ENCODE measurements at places on chromosomes 2 and 18.

- no peak for DNase-seq
Observed at GRCh38 chr18:25825979-25826776, 264.2 kb downstream of the SS18 start.

DNA sequence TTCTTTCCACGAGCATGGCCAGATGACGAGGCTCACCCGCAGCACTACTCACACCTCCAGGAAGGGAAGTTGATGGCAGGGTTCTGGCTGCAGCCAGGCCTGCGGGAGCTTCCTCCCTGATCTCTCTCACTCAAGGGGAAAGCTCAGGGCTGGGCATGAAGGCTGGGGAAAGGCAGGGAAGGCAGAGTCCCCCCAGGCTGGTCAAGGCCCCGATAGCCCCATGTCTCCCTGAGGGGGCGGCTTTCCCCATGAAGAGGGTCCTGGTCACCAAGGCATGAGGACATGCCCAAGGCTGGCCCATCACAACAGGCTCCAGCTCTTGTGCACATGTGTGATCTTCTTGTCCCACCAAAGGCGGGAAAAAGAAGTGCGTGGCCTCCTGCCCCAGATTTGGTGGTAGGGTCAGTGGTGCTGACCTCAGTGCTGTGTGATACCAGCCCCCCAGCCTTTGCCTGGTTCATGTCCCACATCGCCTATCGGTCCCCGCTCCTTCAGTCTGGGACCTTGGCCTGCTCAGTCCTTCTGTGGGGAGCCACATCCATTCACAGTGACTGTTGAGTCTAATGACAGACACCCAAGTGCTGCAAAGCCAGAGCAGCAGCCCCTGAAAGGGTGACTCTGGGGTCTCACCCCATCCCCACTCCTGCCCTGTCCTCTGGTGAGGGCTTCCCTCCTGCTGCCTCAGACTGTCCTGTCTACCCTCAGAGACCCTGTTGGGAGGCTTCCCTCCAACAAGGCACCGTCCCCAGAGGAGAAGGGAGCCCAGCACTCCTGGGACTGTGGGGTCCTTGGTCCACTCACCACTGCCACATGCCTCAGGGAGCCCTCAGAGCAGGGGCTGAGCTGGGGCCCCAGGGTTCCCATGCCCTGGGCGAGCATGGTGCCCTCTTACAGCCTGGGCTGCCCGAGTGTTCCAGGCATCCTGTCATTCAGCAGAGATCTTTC is 49.8 kb upstream of the ALPP start:
- no peak for DNase-seq

DNA sequence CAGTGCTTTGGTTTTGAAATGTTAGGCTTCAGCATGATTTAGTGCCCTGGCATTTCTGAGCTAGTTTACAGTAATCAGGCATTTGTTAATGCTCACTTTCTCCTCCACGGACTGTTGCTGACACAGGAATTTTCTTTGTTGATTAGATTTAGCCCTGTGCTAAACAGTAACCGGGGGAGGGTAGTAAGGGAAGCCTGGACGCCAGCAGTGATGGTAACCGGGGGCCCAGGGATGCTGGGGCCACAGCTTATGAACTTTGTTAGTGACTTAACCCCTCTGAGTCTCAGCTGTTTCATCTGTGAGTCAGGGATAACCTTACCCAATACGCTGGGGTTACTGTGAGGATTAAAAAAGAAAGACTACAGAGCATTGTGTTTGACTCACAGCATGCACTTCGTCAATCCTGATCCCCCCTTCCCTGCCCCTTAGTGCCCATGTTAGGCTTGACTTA is 33.5 kb downstream of the KLHL29 start:
- DNase-seq: no peak

GRCh38 chr2:73385123-73385503 is 523 bp upstream of the ALMS1 start:
- no peak for DNase-seq

DNA sequence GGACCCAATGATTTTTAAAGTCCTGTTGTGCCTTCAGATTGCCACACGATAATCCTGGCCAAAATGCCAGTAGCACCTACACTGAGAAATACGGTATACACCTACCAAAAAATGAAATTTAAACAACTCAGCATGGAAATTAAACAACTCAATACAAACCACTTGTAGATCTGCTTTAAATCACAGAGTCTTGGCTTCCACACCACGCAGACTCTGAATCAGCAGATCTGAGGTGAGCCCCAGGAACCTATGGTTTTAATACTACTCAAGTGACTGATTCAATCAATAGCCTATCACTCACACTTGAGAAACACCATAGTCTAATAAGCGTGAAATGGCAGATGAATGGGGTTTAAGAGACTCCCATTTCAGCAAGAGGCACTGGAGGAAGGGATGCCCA is 46.9 kb downstream of the MAP4K3 start:
- DNase-seq: no peak

- DNase-seq: no peak
Observed at GRCh38 chr2:117613101-117613500, 201.4 kb upstream of the DDX18 start.

GRCh38 chr18:31447530-31448191 is at the start of gene DSG3:
Gene DSG3 (plus strand): TSS chr18:31447741. CDS start chr18:31447878, 137 bp downstream.
- DNase-seq: no peak

- DNase-seq: no peak
Observed at GRCh38 chr2:121211689-121212151, 73.3 kb downstream of the TFCP2L1 start.

DNA sequence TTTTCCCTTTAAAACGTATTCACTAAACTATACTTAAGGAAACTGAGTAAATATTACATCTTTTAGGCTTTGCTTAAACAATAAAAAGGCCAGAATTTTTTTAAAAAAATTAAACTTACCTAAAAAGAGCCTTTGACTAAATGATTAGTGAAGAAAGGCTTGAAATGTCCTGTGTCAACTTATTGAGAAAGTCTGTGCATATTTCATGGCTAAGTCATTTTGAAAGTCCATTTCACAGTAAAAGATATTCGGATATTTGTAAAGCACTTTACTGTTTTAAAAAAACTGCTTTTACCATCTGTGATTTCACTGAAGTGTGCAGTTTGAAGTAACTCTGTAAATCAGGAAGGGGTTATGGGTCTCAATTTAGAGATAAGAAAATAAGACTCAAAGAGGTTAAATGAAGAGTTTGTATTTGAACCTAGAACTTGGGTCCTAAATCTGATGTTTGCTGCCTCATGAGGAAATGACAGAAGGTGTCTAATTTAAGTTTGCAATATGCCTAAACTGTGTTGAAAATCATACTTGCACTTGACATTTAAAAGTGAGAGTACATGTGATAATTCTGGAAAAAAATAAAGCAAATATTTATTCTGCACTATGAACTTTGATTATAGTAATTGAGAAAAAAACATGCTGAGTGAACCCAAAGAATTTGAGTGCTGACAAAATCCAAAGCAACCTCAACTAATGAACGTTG is 50.5 kb downstream of the RAB27B start:
- DNase-seq: no peak

GRCh38 chr2:8822218-8822617 is 15.2 kb downstream of the KIDINS220 start:
- DNase-seq: no peak

DNA sequence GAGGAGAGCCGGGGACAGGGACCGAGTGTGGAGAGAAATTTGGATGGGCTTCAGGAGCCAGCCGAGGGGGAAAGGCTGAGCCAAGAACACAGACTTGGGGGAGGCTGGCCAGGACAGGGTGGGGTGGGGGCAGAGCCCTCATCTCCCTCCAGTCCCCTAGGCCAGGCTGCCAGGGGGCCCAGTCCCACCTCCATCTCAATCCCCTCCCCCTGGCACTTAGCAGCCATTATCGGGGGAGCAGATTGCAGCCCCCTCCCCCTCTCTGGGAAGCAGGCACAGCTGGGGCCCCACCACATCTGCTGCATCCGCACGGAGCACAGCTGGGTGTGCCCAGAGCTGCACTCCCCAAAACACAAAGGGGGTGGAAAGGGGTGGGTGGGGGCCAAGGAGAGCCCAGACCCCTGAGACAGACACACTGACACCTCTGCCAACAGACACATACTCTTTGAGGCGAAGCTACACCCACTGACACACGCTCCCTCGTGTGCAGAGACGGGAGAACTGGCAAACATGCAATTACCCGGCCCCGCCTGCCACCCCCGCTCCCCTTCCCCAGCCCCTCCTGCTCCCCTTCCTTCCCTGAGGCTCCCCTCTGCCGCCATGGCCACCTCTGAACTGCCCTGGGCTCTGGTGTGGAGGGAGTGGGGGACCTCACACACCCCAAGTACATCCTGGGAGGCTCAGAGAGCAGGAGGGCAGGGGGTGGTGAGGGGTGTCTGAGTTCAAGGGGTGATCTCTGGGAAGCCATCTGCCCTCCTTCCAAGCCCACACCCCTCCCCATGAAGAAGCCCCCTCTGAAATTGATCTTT is 5.1 kb upstream of the ASIC4 start:
- DNase-seq: no peak

- DNase-seq: no peak
Observed at GRCh38 chr2:149466635-149467034, 120.9 kb downstream of the MMADHC start.

- DNase-seq: no peak
Observed at GRCh38 chr2:188443207-188443606, 151.5 kb downstream of the GULP1 start.

DNA sequence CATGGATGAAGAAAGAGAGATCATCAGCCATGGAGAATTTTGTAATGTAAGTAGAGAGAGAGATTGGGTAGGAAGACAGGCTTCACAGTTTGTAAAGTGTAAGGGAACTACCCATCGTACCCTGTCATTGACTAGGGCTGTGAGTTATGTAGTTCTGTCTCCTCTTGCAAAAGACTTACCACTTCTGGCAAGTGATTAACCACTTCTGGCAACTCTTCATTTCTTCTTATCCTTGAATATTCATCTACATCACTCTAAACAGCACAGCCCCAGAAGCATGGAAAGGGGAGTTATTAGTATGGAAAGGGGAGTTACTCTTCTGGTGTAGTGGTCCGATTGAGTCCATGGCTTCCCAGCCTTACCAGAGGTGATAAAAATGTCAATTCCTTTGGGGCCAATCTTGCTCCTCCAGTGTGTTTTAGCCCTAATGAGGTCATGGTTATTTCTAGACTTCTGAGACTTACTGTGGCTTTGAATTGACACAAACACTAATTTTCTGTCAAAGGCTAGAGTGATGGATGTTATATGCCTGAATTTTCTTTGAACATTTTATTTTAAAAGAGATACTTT is 52.0 kb downstream of the STAT1 start:
- DNase-seq: no peak

- no peak for DNase-seq
Observed at GRCh38 chr2:27765621-27766286, 5.8 kb upstream of the MRPL33 start.

DNA sequence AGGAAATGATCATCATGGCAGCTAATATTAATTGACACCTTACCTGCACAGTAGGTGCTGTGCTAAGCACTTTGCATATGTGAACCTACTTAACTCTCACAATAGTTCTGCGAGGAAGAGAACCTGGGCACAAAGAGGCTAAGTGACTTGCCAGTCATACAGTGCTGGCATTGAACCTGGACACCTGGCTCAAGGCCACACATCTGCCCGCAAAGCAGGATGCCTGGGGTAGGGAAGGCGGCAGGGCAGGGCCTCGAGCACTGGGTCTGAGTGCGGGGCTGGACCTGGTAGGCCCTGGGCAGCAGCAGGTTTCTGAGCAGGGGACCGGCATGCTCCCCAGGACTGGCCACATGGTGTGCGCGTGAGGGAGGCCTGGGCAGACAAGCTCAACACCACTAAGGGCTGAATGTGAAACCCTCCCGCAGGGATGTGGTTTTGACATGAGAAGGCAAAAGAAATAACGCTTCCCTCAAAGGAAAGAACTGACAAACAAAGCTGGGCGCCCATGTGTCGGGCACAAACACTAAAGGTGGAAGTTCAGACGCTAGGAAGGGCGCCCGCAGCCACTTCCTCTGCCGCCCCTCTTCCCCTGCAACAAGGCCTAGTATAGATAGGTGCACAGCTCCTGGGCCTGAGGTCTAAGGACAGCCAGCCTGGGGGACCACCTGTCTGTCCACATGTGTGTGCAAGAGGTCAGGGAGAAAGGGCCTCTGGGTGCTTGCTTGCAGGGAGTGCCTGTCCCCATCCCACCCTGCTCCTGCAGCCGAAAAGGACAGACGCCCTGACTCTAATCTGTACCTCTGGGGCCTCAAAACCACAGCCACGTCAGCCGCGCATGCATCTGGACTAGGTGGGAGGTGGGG is 92.5 kb downstream of the ZFP36L2 start:
- DNase-seq: no peak

DNA sequence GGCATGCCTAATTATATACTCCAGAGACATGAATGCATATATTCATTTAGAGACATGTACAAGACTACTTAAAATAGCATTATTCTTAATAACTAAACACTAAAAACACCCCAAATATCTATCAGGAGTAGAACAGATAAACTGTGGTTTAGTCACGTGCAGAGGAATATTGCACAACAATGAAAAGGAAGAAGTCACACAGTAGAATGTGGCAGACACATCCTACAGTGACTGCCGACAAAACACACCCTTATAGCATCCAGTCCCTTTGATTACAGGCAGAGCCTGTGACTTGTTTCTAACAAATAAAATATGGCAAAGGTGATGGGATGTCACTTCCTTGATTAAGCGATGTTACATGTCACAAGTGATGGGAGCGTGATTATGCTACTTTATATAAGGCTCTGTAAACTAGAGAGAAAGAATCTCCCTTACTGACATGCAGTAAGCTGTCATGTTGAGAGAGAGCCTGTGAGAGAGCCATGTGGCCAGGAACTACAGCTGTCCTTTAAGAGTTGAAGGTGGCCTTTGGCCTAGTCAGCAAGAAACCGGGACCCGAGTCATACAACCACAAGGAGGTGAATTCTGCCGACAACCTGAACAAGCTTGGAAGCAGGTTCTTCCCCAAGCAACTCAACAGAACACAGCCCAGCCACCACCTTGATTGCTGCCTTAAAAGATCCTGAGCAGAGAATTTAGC is 39.1 kb upstream of the LGALSL start:
- no peak for DNase-seq

GRCh38 chr2:226169751-226170581 is 629.7 kb downstream of the IRS1 start:
- DNase-seq: no peak

DNA sequence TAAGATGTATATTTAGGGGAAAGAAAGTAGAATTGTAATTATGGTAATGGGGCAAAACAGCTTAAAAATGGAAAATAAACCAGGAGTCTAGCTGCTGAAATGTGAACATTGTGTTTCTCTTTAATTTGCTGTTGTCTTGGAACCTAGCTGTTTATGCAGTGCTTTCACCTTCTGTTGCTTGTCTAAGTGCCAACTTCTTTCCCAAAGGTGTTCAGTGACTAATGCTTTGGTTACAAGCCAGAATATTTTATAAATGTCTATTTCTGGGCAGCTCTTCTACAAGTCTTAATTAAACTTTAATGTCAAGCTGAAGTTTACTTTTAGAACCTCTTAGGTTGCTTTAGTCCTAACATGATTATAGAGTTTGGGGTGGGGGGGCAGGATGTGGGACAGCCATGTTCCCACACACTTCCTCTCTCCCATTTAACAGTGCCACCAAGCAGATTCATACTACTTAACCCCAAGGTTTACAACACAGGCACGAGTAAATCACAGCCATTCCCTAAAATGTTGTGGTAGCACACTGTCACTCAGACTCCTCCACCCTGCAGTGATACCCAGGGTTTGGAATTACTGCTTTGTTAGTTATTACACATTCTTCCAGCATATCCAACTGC is 60.6 kb downstream of the ITGA4 start:
- DNase-seq: no peak

- DNase-seq: no peak
Observed at GRCh38 chr2:12896318-12896982, 179.7 kb downstream of the TRIB2 start.
